Sigmoid colon (tissue), 7 donors: ENCODE measurements at places on chromosomes 2 and 18. TPM values are rescaled to one million over a fixed set of nuclear protein-coding genes. Genes with fewer than 3 reads are reported as not detected.

GRCh38 chr2:3065928-3066327, 311.7 kb downstream of the EIPR1 start:
- no peaks in the 10 kb centered on the region for H3K4me1 ChIP-seq
- H3K27me3 ChIP-seq = no peaks in the 10 kb centered on the region
- H3K27ac ChIP-seq = no peak overlapping the region
- H3K4me3 ChIP-seq = no peak overlapping the region
- no peak for DNase-seq

DNA sequence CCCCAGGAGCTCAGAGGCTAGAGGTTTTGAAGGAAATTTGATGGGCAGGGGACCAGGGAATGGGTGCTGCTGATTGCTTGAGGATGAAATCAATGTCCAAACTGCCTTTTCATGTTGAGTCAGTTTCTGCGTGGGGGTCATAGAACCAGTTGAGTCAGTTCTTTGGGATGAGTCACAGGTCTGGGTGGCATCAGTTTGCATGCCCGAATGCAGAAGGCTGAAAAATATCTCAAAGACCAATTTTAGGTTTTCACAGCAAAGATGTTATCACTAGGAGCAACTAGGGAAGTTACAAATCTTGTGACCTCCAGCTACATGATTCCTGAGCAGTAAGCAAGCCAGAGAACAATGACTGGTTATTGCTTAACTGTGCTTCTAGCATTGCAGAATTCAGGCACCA, 1135.1 kb upstream of the CRIM1 start:
- H3K36me3 ChIP-seq = no peaks in the 10 kb centered on the region
- no peak overlapping the region for H3K4me3 ChIP-seq
- H3K27ac ChIP-seq = no peak overlapping the region
- no peak for DNase-seq
- H3K27me3 ChIP-seq = no peaks in the 10 kb centered on the region

DNA sequence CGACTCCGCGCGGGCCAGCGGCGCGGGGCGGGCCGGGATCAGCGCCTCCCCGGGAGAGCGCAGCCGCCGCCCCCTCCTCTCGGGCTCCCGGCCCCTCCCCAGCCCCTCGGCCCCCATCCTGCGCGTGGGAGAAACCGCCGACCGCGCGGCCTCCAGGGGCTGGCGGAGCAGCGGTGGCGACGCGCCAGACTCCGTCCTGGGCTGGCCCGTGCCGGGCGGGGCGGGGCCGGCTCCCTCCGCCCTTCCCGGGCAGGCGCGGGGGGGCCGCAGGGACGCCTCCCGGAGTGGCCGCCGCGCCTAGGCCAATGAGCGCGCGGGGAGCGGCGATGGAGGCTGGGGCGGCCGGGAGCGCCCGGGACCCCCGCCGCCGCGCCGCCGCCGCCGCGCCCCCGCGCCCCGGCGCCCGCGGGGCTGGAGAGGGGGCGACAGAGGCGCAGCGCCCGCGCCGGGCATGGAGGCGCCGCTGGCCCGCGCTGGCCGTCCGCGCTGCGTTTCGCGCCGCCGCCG, 49.1 kb downstream of the KCNIP3 start:
- no peaks in the 10 kb centered on the region for H3K27me3 ChIP-seq
- peak overlapping the region; percentile 84 for H3K27ac ChIP-seq
- DNase-seq = peak; percentile 84
- peak overlapping the region; percentile 81 for H3K4me3 ChIP-seq
- peaks cover 25% of the 10 kb centered on the region for H3K4me1 ChIP-seq

DNA sequence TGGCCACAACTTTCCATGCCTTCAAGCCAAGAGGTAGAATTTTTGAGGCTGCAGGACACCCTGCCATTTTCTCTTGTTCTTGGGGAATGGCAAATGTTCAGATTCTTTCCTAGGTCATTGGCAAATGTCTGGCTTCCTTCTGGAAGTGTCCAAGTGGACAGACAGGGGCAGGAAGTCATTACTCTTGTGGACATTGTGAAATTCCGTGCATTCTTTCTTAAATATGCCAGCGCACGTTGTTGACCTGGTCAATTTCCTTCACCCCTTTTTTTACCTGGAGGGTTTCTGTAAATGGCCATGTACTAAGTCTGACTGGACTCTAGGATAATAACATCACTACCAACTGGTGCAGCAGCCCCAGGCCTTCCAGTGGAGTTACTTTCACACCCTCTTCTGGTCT, 13.9 kb downstream of the ASB18 start:
- H3K27ac ChIP-seq = no peak overlapping the region
- no peak overlapping the region for H3K4me3 ChIP-seq
- no peaks in the 10 kb centered on the region for H3K4me1 ChIP-seq
- no peak for DNase-seq

GRCh38 chr2:165835363-165835762, 41.3 kb upstream of the GALNT3 start:
- H3K27me3 ChIP-seq = no peaks in the 10 kb centered on the region
- DNase-seq = no peak
- no peak overlapping the region for H3K4me3 ChIP-seq
- no peaks in the 10 kb centered on the region for H3K36me3 ChIP-seq
- H3K4me1 ChIP-seq = no peaks in the 10 kb centered on the region

- no peak overlapping the region for H3K27ac ChIP-seq
- no peaks in the 10 kb centered on the region for H3K27me3 ChIP-seq
- DNase-seq = no peak
- no peaks in the 10 kb centered on the region for H3K4me1 ChIP-seq
- H3K36me3 ChIP-seq = no peaks in the 10 kb centered on the region
Measured at GRCh38 chr18:5817816-5818215, 77.5 kb downstream of the TMEM200C start.

Gene ARMC9
- total RNA-seq = 67.7 TPM

Gene EFEMP1
- total RNA-seq = 111 TPM

Gene PRKAG3
- not detected for total RNA-seq

Gene TRABD2A
- total RNA-seq = 3.6 TPM

Gene IL1A
- not detected for total RNA-seq
